GM12891 (cell line): ENCODE measurements at places on chromosomes 5 and 9.
A peak's percentile ranks its signal among the peaks of the same experiment; 100 is the strongest.

GRCh38 chr9:37311938-37312708 is 110.4 kb upstream of the GRHPR start:
- no peak for DNase-seq

GRCh38 chr9:121296213-121297127 is 28.5 kb downstream of the GSN start:
- DNase-seq, result no peak

GRCh38 chr5:79508794-79509193 is 5.1 kb downstream of the HOMER1 start:
- DNase-seq, result no peak

GRCh38 chr5:135587721-135588663 is 9.2 kb upstream of the CXCL14 start:
- DNase-seq, result no peak

DNA sequence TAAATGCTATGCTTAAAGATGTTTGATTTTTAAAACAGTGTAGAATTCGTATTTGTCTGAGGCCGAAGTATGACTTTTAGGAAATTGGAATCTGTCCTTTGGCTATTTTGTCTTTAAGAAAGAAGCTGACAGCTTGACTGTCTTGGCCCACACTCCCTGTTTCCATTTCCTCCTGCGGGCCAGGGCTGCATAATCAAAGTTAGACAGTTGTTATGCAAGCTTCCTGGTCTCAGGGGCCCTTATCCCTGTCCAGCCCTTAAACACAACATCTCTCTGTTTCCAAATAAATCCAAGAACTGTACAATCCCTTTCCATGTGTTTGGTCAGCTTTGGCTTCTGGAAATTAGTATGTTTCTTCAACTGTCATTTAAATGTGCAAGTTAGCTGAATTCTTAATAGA is 54.6 kb upstream of the ECM2 start:
- no peak for DNase-seq

GRCh38 chr5:57626703-57627102 is 144.1 kb upstream of the ACTBL2 start:
- no peak for DNase-seq

DNA sequence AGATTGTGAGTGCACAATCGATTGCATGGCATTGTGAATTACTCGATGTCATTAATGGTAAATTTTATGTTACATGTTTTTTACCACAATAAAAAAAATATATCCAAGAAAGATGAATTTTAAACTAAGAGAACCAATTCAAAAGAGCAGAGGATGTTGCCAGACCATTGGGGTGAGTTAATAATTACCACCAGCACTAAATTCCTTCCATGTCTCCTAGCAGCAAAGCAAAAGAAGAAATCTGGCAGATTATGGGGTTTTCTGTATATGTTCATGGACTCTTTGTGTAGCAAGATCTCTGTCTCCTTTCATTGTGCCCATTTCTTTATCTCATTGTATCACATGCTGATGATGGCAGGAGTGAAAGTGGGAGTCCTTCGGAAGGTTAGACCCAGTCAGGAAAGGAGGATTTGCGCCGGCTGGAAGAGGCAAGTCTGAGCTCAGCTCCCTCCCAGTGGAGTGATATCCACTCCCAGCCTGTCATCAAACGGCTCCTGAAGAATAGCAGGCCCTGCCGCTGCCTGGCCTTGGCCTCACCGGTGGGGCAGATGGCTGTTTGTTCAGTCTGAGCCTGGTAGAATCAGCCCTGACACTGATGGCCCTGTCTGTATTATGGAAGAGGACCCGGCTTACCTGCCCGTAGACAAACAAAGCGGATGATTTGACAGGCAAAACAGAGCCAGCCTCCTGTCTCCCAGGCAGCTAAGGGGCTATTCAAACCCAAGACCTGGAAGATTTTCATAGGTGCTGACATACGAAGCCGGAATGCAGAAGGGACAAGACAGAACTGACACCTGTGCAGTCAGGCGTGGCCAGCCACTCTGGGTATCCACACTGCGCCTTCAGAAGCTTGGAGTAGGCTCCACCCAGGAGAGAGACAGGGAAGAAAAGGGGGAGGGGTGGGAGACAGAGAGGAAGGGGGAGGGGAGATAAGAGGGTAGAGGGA is 21.9 kb upstream of the FOXE1 start:
- no peak for DNase-seq

- DNase-seq, result no peak
Observed at GRCh38 chr9:131500377-131500776, 2.3 kb upstream of the POMT1 start.

- no peak for DNase-seq
Observed at GRCh38 chr9:134895908-134896833, 15.6 kb downstream of the FCN2 start.

- no peak for DNase-seq
Observed at GRCh38 chr5:118628660-118629354, 359.5 kb downstream of the DTWD2 start.

GRCh38 chr5:179955630-179956029 is 47.9 kb upstream of the TBC1D9B start:
- no peak for DNase-seq

DNA sequence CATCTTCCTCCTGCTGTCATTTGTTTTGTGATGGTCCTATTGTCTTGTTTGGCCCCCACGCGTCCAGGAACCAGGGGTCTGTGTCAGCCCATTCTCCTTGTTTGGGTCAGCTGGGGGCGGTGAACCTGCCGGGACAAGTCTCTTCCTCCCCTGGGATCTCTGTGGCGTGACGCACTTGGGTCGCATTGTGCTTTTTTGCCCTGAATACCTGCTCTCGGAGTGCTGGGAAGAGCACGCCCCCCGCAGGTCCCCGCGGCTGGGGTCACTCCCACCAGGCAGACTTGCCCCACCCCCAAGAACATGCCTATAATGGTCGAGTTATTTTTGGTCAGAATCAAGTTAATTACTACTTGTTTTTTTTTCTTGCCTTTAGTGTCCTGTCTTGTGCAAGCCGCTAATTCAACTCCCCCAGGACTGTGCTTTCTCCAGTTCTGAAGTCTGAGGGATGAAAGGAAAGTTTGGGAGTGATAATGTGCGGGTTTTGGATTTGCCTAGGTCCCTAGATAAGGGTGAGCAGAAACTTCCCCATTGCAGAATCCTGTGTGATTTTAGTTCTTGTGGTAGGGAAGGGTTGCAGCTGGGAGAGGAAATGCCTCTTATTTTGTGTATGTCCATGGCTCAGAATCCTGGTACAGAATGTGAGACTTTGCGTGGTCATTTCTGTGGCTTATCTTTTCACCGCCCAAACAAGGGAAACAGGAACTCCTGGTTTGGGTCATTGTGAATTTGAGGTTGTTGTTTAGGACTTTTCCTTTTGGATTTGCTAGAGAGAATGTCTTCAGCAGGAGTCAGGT is 789 bp downstream of the ACER2 start:
- peak; percentile 12 for DNase-seq

GRCh38 chr9:73153793-73154227 is 2.1 kb downstream of the ANXA1 start:
- DNase-seq, result no peak

- no peak for DNase-seq
Observed at GRCh38 chr5:9470410-9470809, 75.5 kb downstream of the SEMA5A start.

GRCh38 chr5:139759219-139759721 is 36.3 kb upstream of the PSD2 start:
- DNase-seq, result no peak

GRCh38 chr9:122475717-122476116 is 2.0 kb downstream of the OR1J1 start:
- no peak for DNase-seq
